Left ventricle myocardium inferior (tissue), 1 donor: ENCODE measurements at places on chromosomes 16 and 17. TPM values are rescaled to one million over a fixed set of nuclear protein-coding genes. Genes with fewer than 3 reads are reported as not detected.
A peak's percentile ranks its signal among the peaks of the same experiment; 100 is the strongest.

Gene SLC25A11
- 219 TPM for total RNA-seq

Gene WNT9B
- 0.85 TPM for total RNA-seq

Gene SLC5A10
- not detected for total RNA-seq

Gene C1QL1
- total RNA-seq, result 0.74 TPM

Gene CDH1
- 0.11 TPM for total RNA-seq

Gene TNFRSF13B
- not detected for total RNA-seq

Gene ODF4
- not detected for total RNA-seq

Gene IRF8
- total RNA-seq, result 2.7 TPM

Gene LITAFD
- not detected for total RNA-seq

GRCh38 chr17:66829883-66830282 lies 5.0 kb upstream of the CACNG5 start:
- H3K4me1 ChIP-seq, result no peaks in the 10 kb centered on the region
- peaks cover 83% of the 10 kb centered on the region for H3K27me3 ChIP-seq
- DNase-seq, result no peak

- peaks cover 17% of the 10 kb centered on the region for H3K4me1 ChIP-seq
- no peaks in the 10 kb centered on the region for H3K27me3 ChIP-seq
- no peaks in the 10 kb centered on the region for H3K36me3 ChIP-seq
- no peak overlapping the region for H3K4me3 ChIP-seq
- no peak overlapping the region for H3K27ac ChIP-seq
- no peak for DNase-seq
These were observed 60.9 kb downstream of the RPTOR start for GRCh38 chr17:80605326-80606066.

DNA sequence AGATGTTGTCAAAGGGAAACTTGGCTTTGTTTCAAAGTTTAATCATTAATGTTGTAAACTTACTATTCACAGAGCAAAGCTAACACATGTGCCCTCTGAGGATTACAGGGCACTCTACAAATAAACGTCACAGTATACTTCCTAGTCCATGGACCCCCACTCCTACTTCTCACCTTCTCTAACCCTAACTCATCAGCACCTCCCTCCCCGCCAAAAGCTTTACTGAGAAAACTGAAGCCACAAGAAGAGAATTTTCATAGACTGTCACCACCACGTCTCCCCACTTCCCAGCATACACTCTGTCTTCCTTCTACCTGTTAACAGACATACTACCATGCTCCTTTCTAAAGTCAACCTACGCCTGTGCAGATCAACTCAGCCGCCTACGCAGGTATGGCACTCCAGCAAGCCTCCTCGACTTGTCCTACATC lies 29.0 kb downstream of the HELZ start:
- peaks cover 66% of the 10 kb centered on the region for H3K4me1 ChIP-seq
- H3K4me3 ChIP-seq, result no peak overlapping the region
- H3K27ac ChIP-seq, result no peak overlapping the region
- DNase-seq, result no peak
- H3K36me3 ChIP-seq, result peaks cover 44% of the 10 kb centered on the region

- no peak overlapping the region for H3K27ac ChIP-seq
- no peak for DNase-seq
- H3K27me3 ChIP-seq, result no peaks in the 10 kb centered on the region
These were observed 23.3 kb downstream of the LLGL2 start for GRCh38 chr17:75548813-75549212.

DNA sequence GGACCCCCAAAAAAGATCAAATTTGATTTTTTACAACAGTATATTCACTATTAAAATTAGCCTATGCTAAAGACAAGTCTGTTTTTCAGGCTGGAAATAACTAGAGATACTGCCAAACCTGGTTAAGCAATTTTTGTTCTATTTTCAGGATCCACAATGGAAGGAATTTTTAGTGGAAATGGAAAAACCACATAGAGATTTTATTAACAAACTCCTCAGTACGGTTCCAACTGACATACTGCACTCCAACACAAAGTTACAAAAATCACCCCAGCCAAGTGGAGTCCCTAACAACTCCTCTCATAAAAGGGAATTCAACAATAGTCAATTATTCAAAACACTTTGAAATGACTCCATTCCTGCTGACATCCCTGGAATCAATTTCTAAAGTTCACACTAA lies 101.6 kb upstream of the TOB1 start:
- H3K36me3 ChIP-seq, result peaks cover 50% of the 10 kb centered on the region
- H3K27me3 ChIP-seq, result no peaks in the 10 kb centered on the region
- DNase-seq, result no peak
- H3K27ac ChIP-seq, result peak overlapping the region; percentile 42
- H3K4me3 ChIP-seq, result no peak overlapping the region
- peaks cover 14% of the 10 kb centered on the region for H3K4me1 ChIP-seq

- no peaks in the 10 kb centered on the region for H3K27me3 ChIP-seq
- H3K4me3 ChIP-seq, result peak within 1 kb of the TSS; percentile 65
- peaks cover 66% of the 10 kb centered on the region for H3K36me3 ChIP-seq
- peak within 1 kb of the TSS; percentile 81 for H3K27ac ChIP-seq
- peaks cover 23% of the 10 kb centered on the region for H3K4me1 ChIP-seq
These were observed at the start of gene MRPL28 for GRCh38 chr16:370443-370842. Gene MRPL28, minus strand, starts transcription at chr16:370538. Its CDS starts 320 bp downstream, at chr16:370218.

- no peaks in the 10 kb centered on the region for H3K27me3 ChIP-seq
- H3K4me3 ChIP-seq, result no peak overlapping the region
- peaks cover 10% of the 10 kb centered on the region for H3K4me1 ChIP-seq
- DNase-seq, result no peak
- H3K36me3 ChIP-seq, result peaks cover 79% of the 10 kb centered on the region
- H3K27ac ChIP-seq, result no peak overlapping the region
These were observed 6.7 kb downstream of the PMM2 start for GRCh38 chr16:8804313-8804712.

GRCh38 chr17:37791447-37792399 lies 46.9 kb upstream of the HNF1B start:
- H3K27me3 ChIP-seq, result peaks cover 81% of the 10 kb centered on the region
- H3K4me1 ChIP-seq, result no peaks in the 10 kb centered on the region
- no peak overlapping the region for H3K27ac ChIP-seq
- H3K36me3 ChIP-seq, result no peaks in the 10 kb centered on the region

DNA sequence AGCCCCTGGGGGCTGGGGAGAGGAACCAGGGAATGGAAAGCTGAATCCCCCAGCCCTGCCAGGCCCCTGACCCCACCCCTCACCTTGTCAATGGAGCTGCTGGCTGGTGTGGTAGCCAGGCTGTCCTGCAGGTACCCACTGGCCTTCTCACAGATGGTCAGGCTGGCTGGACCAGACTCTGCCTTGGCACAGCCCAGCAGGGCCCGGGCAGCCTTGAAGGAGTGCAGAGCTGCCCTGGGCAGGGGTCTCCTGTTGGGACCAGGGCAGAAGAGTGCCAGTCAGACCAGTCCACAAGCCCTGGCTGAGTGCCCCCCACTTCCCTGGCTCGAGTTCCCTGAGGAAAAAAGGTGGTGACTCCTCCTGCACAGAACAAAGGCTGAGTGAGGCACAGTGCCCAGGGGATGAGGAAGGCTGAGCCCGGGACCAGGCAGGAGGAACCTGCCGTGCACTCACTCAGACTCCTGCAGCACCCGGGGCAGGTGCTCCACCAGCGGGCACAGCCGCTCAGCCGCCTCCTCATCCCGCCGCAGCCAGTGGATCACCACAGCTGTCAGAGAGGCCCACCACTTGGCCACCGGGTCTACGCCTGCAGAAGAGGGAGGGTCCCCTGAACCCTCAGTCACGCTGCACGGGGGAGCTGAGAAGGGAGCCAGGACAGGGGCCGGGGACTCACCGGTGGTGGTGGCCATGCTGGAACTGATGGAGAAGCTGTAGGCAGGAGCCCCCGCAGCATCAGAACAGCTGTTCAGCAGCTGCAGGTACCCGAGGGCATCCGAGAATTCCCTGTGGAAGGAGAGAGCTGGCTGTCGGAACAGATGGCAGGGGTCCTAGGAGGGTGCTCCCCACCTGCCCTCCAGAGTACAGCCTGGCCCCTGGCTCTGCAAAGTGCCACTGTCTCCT lies 22.4 kb downstream of the SREBF1 start:
- peaks cover 98% of the 10 kb centered on the region for H3K4me1 ChIP-seq
- H3K36me3 ChIP-seq, result peaks cover 61% of the 10 kb centered on the region
- no peaks in the 10 kb centered on the region for H3K27me3 ChIP-seq

DNA sequence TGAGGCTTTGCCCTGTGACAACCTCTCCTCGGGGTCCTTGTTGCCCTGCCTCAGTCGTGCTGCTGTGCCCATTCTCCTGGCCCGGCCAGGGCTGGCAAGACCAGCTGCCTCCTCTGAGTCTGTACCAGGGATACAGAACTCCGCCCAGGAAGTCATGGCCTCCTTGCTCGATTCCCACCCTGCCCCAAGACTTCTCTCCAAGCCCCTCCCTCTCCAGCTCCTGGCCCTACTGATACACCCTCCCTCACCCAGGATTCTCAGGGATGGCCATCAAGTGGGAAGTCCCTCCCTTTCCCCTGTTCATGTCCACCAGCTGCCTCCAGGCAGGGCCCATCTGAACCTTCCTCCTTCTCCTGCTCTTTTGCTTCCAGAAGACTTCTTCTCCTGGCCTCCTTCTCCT lies 11.2 kb upstream of the TMEM208 start:
- no peaks in the 10 kb centered on the region for H3K36me3 ChIP-seq
- H3K4me1 ChIP-seq, result peaks cover 46% of the 10 kb centered on the region
- no peak for DNase-seq
- no peak overlapping the region for H3K4me3 ChIP-seq
- H3K27ac ChIP-seq, result no peak overlapping the region

GRCh38 chr16:48426244-48427141 lies 41.3 kb upstream of the SIAH1 start:
- DNase-seq, result no peak
- no peaks in the 10 kb centered on the region for H3K4me1 ChIP-seq

GRCh38 chr16:24568392-24568791 lies 29.0 kb downstream of the RBBP6 start:
- no peaks in the 10 kb centered on the region for H3K4me1 ChIP-seq
- no peaks in the 10 kb centered on the region for H3K27me3 ChIP-seq
- H3K27ac ChIP-seq, result no peak overlapping the region
- H3K36me3 ChIP-seq, result peaks cover 92% of the 10 kb centered on the region

DNA sequence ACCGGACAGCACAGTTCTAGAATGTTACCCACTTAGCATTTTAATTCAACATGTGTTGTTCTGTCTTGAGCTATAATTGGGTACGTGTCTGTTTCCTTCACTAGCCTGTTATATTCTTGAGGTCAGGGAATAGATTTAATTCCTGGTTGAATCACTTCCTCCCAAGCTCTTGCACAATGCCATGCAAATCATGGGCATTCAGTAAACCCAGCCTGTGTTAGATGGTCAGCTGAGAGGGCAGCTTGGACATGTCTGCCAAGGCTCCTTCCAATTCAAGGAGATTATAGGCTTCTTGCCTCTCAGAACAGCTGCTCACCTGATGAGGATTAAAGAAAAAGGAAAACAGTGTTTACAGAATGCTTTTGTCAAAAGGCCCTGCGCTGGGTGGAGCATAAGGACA lies 12.6 kb downstream of the C1QTNF1 start:
- peaks cover 4% of the 10 kb centered on the region for H3K36me3 ChIP-seq
- peaks cover 69% of the 10 kb centered on the region for H3K4me1 ChIP-seq
- H3K4me3 ChIP-seq, result no peak overlapping the region

DNA sequence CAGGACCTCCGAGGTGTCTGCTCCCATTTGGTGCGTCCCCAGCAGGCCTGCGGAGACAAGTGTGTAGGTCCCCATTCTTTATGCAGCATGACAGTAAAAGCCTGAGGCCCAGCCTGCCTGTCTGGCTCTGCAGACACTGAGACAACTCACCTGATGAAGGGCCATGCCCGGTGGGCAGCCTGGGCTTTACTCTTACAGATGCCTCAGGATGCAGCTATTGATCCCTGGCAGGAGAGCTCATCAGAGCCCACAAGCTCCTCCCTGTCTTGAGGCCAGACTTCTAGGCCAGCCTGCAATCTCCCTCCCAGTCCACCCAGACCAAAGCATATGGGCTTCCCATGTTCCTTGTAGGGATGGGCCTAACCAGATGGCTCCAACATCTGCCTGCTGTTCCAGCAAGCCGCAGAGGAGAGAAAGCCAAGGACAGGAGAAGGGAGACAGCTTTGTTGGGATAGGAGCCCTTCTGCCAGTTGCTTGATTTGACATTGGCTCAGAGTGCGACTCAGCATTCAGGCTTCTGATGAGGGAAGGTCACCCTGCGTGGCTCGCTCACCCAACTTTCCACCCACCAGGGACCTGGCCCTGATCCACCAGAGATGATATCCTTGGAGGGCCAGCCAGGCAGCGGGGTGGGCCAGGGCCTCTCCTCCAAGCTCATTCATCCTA lies 87.5 kb downstream of the SOCS1 start:
- H3K27ac ChIP-seq, result peak overlapping the region; percentile 44
- H3K27me3 ChIP-seq, result no peaks in the 10 kb centered on the region
- peaks cover 37% of the 10 kb centered on the region for H3K36me3 ChIP-seq
- H3K4me3 ChIP-seq, result no peak overlapping the region
- DNase-seq, result no peak

DNA sequence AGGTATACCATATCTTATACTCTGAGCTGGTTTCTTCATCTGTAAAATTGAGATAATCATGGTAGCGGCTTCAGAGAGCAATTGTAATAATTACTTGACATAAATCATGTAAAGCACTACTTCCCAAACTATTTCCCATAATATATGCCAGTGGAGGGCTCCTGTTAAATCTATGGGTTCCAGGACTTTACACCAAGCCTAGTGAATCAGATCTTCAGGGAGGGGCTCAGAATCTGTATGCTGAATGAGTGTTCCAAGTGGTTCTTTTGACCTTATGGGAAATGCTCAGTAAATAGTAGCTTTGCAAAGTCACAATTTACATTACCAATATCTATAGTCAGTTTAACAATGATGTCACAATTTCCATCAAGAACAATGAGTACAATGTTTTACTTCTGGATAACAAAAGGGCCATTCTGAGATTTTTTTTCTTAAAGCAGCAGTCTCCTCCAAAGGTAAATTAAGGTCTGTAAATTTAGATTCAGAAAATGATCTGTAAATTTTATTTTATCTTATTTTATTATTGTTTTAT lies 50.9 kb upstream of the NLK start:
- DNase-seq, result no peak
- no peaks in the 10 kb centered on the region for H3K27me3 ChIP-seq
- H3K27ac ChIP-seq, result no peak overlapping the region
- H3K36me3 ChIP-seq, result no peaks in the 10 kb centered on the region
- peaks cover 8% of the 10 kb centered on the region for H3K4me1 ChIP-seq

DNA sequence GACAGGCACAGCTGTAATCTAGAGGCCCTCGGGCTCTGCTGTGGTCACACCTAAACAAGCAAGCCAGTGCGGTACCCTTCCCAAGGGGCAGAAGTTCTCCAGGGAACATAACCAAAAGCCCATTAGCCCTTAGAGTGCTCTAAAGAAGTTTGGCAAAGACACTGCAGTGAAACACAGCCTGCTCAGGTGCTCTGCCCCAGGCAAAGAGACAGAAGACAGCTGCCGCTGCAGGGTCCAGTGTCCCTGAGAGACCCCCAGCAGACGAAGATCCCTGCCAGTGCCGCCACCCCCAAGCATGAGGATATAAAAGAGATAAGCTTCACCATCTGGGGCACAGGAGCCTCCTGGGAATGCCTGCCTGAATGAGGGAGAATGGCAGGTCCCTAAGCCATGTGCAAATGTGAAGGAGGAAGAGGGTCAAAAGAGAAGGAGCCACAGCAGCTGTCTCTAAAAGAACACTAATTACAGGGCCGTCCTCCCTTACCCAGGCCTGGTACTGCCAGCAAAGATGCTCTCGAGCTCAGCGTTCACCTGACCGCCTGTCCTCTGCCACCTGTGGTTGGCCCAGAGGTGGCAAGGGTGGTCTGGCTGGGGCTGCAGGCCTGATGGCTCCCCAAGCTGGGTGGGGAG lies 29.7 kb downstream of the CUEDC1 start:
- H3K27me3 ChIP-seq, result no peaks in the 10 kb centered on the region
- no peak for DNase-seq
- H3K4me1 ChIP-seq, result peaks cover 96% of the 10 kb centered on the region

- peaks cover 16% of the 10 kb centered on the region for H3K4me1 ChIP-seq
- no peak for DNase-seq
- no peak overlapping the region for H3K27ac ChIP-seq
- peaks cover 97% of the 10 kb centered on the region for H3K27me3 ChIP-seq
These were observed 2.3 kb upstream of the SLC22A31 start for GRCh38 chr16:89202422-89203215.
